ENCODE measurements at places on chromosomes 3 and 15. TPM values are rescaled to one million over a fixed set of nuclear protein-coding genes. Genes with fewer than 3 reads are reported as not detected.

Gene ZNF860
- total RNA-seq: 0.19 TPM

DNA sequence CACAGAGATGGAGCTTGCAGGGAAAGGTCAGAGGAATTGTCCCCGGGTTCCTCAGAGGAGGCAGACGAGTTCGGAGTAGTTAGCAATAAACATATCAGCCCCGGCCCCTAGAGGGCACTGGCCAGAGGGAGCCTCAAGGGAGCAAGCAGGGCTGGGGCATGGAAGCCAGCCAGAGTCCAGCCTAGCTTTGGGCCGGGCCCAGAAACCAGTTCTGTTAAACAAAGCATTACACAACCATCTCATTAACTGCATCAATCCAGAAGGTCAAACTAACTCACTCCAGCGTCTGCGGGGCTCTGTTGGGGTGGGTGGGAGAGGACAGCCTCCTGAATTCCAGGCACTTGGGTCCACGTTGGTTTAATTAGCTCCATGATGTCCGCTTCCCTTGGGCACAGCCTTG, 41.0 kb upstream of the IREB2 start:
- H3K27me3 ChIP-seq: no peaks in the 10 kb centered on the region
- no peaks in the 10 kb centered on the region for H3K4me1 ChIP-seq
- H3K36me3 ChIP-seq: no peaks in the 10 kb centered on the region
- H3K4me3 ChIP-seq: no peak overlapping the region

GRCh38 chr15:75989045-75989444, 23.2 kb downstream of the NRG4 start:
- H3K4me1 ChIP-seq: no peaks in the 10 kb centered on the region
- H3K27me3 ChIP-seq: peaks cover 14% of the 10 kb centered on the region
- DNase-seq: no peak
- no peak overlapping the region for H3K4me3 ChIP-seq

Gene CKMT1B
- total RNA-seq: 0.66 TPM

GRCh38 chr15:45179221-45179985, 8.4 kb downstream of the SHF start:
- H3K27me3 ChIP-seq: no peaks in the 10 kb centered on the region
- DNase-seq: peak; percentile 82
- no peak overlapping the region for H3K27ac ChIP-seq
- H3K4me3 ChIP-seq: no peak overlapping the region
- H3K4me1 ChIP-seq: peaks cover 11% of the 10 kb centered on the region

Gene NEK10
- 0.28 TPM for total RNA-seq

DNA sequence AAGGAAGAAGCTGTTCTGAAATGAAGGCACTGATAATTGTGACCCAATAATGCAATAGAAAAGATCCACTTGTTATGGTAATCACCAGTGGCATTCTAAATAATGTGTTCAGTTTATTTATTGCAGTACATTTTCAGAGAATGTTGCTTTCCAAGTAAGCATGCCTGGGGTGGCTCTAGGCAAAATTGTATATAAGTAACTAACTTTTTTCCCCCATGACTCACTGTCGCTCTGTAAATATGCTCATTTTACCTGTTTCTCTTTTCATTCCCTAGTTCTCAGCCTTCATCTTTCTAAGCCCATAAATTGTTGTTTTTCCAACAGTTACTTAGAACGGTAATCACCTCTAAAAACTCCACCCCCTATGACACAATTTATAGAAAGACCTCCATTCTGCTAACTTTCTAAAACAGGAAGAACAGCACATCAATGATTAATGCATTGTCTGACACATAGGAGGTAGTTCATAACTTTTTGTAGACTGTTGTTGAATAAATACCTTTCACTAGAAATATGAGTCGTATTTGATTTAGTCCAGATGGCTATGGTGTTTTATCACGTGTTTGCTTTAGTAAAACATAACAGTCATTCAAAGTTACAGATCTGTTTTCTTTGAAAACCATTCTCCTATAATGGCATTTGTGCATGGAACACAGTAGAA, 143.1 kb downstream of the LSAMP start:
- no peaks in the 10 kb centered on the region for H3K4me1 ChIP-seq
- H3K4me3 ChIP-seq: no peak overlapping the region
- H3K27ac ChIP-seq: no peak overlapping the region
- no peaks in the 10 kb centered on the region for H3K36me3 ChIP-seq

Gene ZPLD1
- not detected for total RNA-seq

GRCh38 chr15:55344206-55344605, 25.2 kb downstream of the PIGB start:
- H3K4me3 ChIP-seq: no peak overlapping the region
- peak overlapping the region; percentile 49 for H3K27ac ChIP-seq
- H3K36me3 ChIP-seq: peaks cover 36% of the 10 kb centered on the region
- no peaks in the 10 kb centered on the region for H3K27me3 ChIP-seq
- H3K4me1 ChIP-seq: no peaks in the 10 kb centered on the region

DNA sequence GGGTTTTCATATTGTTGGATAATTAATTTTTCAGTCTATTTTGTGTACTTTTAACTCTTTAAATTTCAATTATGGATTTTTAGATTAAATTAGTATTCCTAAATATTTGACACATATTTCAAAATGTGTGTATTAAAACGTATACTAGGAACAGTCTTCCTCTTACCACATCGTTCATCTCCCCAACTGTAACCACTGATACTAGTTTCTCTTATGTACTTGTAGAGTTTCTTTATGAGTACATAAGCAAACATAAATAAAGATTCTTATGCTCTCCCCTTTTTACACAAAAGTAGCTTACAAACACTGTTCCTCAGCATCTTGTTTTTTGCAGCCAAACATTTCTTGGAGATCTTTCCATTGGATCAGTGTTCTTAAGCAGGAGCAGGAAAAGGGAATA, 45.9 kb downstream of the CMSS1 start:
- H3K27me3 ChIP-seq: no peaks in the 10 kb centered on the region
- H3K36me3 ChIP-seq: peaks cover 25% of the 10 kb centered on the region
- H3K4me1 ChIP-seq: peaks cover 70% of the 10 kb centered on the region
- peak overlapping the region; percentile 57 for H3K4me3 ChIP-seq

DNA sequence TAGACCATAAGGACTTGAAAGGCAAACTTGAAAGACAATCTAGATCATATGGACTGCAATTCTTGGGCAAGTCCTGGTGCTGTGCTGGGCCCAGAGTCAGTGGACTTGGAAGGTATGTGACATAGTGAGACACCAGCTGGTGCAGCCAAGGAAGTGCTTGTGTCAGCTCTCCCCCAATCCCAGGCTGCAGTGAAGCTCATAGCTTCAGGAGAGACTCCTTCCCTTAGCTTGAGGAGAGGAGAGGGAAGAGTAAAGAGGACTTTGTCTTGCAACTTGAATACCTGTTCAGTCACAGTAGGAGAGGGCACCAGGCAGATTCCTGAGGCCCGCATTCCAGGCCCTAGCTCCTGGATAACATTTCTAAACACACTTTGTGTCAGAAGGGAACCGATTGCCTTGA, 127.4 kb upstream of the ZPLD1 start:
- H3K27ac ChIP-seq: no peak overlapping the region
- no peaks in the 10 kb centered on the region for H3K36me3 ChIP-seq
- no peaks in the 10 kb centered on the region for H3K4me1 ChIP-seq
- no peak overlapping the region for H3K4me3 ChIP-seq
- H3K27me3 ChIP-seq: peaks cover 16% of the 10 kb centered on the region
- no peak for DNase-seq

GRCh38 chr3:48013288-48013980, 2.8 kb downstream of the MAP4 start:
- no peak overlapping the region for H3K4me3 ChIP-seq
- H3K4me1 ChIP-seq: peaks cover 28% of the 10 kb centered on the region
- no peak for DNase-seq
- H3K27ac ChIP-seq: no peak overlapping the region
- peaks cover 5% of the 10 kb centered on the region for H3K36me3 ChIP-seq

DNA sequence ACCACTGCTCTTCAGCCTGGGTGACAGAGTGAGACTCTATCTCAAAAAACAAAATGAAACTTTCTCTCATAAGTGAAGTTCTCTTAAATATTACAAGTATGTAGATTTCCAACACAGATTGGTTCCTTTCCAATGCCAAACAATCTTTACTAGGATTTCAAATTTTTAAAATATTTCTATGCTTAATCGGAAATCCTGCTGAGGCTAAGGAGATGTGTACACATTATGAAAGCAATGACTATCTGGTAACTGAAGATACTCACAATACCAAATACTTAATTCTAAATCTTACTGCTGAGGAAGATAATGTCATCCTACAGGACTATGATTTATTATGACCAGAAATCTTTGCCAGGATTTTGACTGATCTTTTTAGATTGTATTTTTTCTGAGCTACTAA, 255.6 kb upstream of the ZNF717 start:
- H3K27me3 ChIP-seq: no peaks in the 10 kb centered on the region
- no peaks in the 10 kb centered on the region for H3K36me3 ChIP-seq
- no peak overlapping the region for H3K27ac ChIP-seq
- H3K4me3 ChIP-seq: no peak overlapping the region
- DNase-seq: no peak
- no peaks in the 10 kb centered on the region for H3K4me1 ChIP-seq

DNA sequence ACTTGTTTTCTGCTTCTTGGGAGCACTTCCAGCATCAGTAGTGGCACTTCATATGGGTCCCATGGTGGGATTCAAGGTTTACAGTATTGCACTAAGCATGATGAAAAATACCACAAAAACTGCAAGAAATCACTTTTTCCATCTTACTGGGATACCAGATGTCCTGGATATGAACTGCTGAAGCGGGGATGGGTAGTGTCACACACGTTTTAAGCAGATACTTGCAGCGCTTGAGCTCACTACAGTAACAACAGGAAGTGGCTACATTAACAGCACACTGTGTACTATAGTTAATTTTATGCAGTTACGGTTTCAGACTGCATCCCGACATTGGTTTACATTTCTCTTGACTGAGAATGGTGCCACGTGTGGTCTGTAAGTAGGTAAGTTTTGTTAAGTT, 3.5 kb upstream of the ISG20 start:
- H3K36me3 ChIP-seq: peaks cover 59% of the 10 kb centered on the region
- DNase-seq: peak; percentile 86
- peaks cover 68% of the 10 kb centered on the region for H3K4me1 ChIP-seq
- peak overlapping the region; percentile 96 for H3K27ac ChIP-seq

Gene PLIN1
- not detected for total RNA-seq

Gene ACP3
- total RNA-seq: not detected

GRCh38 chr15:88069561-88069960, 187.0 kb downstream of the NTRK3 start:
- DNase-seq: no peak
- no peaks in the 10 kb centered on the region for H3K4me1 ChIP-seq
- H3K36me3 ChIP-seq: no peaks in the 10 kb centered on the region
- H3K27ac ChIP-seq: no peak overlapping the region

Gene EXD1
- total RNA-seq: not detected

DNA sequence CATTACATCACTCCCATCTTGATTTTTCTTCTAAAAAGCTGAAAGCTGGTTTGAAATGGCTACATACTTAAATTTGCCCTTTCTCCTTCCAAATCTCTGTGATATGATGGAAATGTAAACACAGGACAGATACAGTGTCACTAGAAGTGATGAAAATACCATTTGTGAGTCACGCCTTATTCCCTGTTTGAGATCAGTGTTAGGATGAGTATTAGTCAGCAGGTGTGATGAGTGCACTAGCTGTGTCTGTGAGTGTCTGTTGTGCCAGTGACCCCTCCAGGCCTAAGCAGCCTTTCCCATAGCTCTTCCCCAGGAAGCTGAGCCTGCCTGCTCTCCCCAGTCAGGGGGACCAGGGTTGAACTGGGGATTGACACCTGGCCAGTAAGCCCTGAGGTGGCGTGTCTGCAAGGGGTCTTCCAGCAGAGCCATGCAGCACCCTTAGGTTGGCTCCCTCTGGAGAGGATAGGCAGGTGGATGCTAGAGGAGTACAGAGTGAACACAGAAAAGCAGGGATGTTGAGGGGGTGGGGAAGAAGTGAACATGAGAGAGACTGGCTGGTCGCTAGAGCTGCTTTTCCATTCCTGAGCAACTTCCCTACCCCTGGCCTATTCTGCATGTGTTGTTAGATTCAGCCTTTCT, 92.0 kb downstream of the PDE8A start:
- H3K27ac ChIP-seq: peak overlapping the region; percentile 39
- H3K4me1 ChIP-seq: peaks cover 11% of the 10 kb centered on the region
- H3K4me3 ChIP-seq: no peak overlapping the region
- DNase-seq: no peak
- H3K27me3 ChIP-seq: no peaks in the 10 kb centered on the region
- peaks cover 14% of the 10 kb centered on the region for H3K36me3 ChIP-seq

DNA sequence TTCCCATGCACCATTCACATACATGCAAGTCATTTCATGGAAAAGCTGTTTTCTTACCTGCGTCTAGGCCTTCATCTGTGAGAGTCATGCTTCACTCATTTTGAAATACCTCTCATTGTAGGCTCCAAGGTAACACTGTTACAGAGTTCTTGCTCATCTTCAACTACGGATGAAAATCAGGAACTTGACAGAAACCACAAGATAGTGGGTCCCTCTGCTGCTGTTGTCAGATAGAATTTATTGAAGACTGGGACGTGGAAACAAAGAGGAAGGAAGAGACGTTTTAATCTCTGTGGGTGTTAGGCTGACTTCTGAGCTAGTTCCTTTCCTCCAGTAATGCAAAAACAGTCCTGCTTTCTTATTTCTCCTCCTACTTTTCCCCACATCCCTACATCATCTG, at the start of gene P2RY14:
Gene P2RY14, minus strand, starts transcription at position 313 of the 400 bp plus-strand sequence. CDS start 64,226 bp downstream, outside the sequence.
- peaks cover 65% of the 10 kb centered on the region for H3K4me1 ChIP-seq
- peak within 1 kb of the TSS; percentile 59 for H3K27ac ChIP-seq
- H3K4me3 ChIP-seq: peak within 1 kb of the TSS; percentile 63
- H3K27me3 ChIP-seq: no peaks in the 10 kb centered on the region
- peaks cover 3% of the 10 kb centered on the region for H3K36me3 ChIP-seq

Gene ALAS1
- 115 TPM for total RNA-seq

- DNase-seq: peak; percentile 73
- H3K27ac ChIP-seq: peak overlapping the region; percentile 87
- H3K36me3 ChIP-seq: peaks cover 36% of the 10 kb centered on the region
- H3K4me3 ChIP-seq: peak overlapping the region; percentile 40
- no peaks in the 10 kb centered on the region for H3K27me3 ChIP-seq
These were observed 101.9 kb downstream of the KLHL25 start for GRCh38 chr15:85692873-85693272.

DNA sequence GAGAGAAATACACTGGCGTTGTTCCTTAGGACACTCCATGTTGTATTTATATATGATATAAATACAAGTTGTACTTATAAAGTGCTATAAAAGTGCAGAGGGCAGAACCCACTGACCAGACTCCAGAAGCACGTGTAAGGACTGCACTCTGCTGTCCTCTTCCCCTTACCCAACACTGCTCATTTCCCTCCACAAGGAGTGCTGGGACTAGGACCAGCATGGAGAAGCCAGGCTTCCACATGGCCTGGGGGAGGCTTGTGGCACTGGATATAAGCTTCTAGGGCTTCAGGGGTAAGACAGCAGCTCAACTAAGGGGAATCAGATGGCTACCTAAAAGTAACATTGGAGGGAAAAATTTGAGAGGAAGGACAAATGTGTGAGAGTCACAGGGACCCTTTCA, 556.9 kb downstream of the IGSF11 start:
- no peak for DNase-seq
- no peaks in the 10 kb centered on the region for H3K36me3 ChIP-seq
- H3K27me3 ChIP-seq: no peaks in the 10 kb centered on the region

Gene SAMD7
- total RNA-seq: not detected

GRCh38 chr3:10930666-10931040, 61.9 kb upstream of the SLC6A1 start:
- no peaks in the 10 kb centered on the region for H3K4me1 ChIP-seq
- H3K27me3 ChIP-seq: no peaks in the 10 kb centered on the region
- no peak for DNase-seq
- H3K27ac ChIP-seq: no peak overlapping the region
